T1000 (cell line): ENCODE measurements at places on chromosomes 4 and X.
A peak's percentile ranks its signal among the peaks of the same experiment; 100 is the strongest.

DNA sequence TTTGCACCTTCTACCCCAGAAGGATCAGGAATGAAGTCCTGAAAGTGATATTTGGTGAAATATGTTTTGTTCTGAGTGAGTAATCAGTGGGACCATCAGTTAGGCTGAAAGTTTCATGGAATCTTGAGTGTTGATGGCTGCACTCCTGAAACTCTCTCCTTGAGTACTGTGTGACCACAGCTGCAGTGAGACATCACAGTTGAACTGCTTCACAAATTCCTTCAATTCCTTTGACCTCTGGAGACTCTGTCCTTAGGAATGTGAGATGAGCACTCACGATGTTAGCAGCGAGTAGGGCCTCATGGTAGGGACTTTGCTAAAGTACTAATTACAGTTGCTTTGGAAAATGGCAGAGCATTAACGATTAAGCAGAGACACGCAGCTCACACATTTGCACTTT lies 142.9 kb upstream of the SLC4A4 start:
- no peak for DNase-seq

- DNase-seq, result no peak
These were observed 166.0 kb downstream of the STAG2 start for GRCh38 chrX:124127496-124127895.

DNA sequence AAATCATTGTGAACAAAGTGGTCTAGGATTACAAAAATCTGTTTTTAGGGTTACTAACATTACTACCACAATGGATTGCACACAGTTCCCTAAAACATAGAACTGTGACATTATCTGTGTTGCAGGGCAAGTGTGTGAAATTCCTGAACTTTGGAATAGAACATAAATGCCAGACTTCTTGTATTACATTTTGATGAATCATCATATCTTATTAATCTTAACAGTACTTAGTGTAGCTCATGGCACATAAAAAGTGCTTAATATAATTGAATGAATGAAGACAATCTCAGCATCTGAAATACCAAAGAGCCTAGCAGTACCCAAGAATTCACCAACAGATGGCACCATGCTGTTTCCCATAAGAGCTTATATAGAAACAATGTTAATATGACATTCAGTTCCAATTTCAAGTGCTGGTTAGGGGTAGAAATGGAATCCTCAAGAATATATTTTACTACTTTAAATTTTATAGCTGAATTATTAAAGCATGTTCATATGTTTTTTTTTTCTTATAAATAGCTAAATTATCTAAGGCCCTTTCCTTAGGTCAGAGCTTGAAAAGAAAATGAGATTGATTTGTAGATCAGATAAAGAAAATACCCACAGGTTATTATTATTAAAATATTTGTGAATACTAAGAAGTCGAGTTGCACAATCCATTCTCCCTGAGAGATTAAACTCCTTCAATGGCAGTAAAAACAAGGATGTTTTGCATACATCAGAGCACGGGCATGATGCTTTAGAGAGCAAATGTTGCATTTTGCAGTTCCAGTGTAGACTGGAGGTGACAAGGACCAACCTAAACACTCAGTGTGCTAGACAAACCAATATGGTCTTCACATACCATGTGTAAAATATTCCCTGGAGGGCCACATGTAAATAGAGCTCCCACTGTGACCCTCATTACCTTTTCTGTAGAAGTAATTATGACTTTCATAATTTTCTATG lies 25.7 kb upstream of the SHISA3 start:
- DNase-seq, result no peak

GRCh38 chr4:65021737-65022136 lies 612.5 kb upstream of the TECRL start:
- DNase-seq, result no peak

GRCh38 chr4:37802068-37802666 lies 24.3 kb upstream of the PGM2 start:
- peak; percentile 64 for DNase-seq

- DNase-seq, result no peak
These were observed 47.0 kb downstream of the TASL start for GRCh38 chrX:30530606-30531005.

DNA sequence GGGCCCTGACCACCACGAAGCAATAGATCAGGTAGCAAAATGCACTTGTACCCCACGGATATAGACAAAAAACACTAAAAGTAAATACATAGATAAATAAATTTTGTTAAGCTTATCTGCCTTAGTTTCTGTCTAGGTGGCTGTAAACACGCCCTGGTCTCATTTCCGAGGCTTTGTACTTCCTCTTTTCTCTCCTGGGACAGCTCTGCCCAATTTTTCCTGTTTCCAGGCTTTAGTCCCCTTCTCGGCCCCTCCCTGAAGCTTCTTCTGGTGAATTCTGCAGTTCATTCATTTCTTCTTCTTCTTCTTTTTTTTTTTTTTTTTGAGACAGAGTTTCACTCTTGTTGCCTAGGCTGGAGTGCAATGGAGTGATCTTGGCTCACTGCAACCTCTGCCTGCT lies 73.4 kb upstream of the STOX2 start:
- no peak for DNase-seq

DNA sequence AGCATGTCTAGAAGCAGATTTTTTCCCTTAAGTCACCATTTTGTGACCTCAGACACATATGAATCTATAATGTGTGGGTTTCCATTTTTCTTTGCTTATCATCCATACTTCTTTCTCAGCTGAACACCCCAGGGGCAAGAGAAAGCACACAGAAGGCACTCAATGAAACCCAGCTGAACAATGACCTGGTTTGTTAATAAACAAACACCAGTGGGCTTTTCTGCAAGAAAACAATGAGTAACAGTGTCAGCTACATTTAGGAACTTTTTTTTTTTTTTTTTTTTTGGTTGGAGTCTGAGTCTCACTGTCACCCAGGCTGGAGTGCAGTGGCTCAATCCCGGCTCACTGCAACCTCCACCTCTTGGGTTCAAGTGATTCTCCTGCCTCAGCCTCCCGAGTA lies 40.7 kb upstream of the KLF3 start:
- no peak for DNase-seq

GRCh38 chr4:88963817-88964216 lies 93.2 kb downstream of the FAM13A start:
- DNase-seq, result no peak

GRCh38 chrX:11530621-11531020 lies 135.1 kb downstream of the ARHGAP6 start:
- no peak for DNase-seq

DNA sequence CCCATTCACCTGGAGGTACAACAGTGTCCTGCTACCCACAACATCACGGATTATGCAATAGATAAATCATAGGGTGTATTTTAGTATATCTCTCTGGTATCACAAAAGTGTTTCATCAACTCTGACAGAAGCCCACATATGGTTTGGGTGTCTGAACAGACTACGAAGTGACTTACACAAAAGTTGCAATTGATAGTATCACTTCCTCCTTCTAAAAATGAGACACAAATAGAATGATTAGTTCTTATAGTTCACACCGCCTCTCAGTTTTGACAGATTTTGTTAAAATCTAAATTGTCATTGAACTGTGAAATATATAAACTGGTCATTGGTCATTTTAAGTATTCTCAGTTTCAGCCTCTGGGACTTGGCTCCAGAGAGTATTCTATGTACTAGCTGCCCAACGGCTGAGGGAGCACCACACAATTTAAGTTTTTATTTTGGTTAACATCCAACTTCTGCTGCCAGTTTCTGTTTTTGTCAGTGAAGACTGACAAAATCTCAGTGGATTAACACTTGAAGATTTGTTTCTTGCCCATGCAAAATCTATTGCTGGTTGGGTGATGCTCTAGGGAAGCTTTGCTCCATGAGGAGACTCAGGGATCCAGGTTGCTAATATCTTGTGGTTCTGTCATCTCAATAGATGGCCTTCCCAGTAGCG lies 113.8 kb upstream of the PUDP start:
- no peak for DNase-seq
